Keratinocyte (primary cell): ENCODE measurements at places on chromosomes 4 and X.

GRCh38 chr4:37232315-37232714, 12.2 kb upstream of the NWD2 start:
- no peak for DNase-seq

DNA sequence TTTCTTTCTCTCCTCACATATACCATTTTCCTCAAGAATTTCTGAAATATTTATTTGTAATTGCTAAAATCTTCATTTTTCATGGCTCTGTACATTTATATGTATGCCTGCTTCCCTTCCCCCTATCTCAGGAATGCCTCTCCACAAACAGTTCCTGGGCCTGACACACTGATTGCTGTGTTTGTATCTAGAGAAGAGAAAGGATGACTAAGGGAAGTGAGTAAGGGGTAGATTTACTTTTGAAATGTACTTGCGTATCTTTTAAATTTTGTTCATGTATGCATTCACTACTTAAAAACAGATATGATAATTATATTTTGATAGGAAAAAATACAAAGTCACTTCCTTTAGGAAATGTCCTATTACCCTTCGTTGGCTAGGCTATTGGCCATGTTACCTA, 790.8 kb downstream of the PCDH18 start:
- no peak for DNase-seq

GRCh38 chr4:20109391-20109790, 142.3 kb upstream of the SLIT2 start:
- no peak for DNase-seq

DNA sequence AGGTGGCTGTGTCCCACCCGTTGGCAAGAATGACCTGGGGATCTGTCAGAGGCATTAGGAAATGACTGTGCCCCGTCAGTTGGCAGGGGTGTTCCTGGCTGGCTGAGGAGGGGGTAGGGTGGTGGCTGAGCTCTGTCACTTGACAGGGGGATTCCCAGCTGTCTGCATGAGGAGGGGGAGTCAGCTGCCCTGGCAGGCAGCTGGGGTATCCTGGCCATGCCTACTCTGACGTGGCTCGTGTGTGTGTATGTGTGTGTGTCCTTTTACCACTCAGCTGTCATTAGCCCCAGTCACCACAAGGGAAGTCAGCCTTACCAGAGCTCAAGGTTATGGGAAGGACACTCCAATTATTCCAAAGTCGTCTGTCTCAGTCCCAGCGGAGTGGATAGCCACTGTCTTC, 93.2 kb downstream of the EFNB1 start:
- no peak for DNase-seq

- DNase-seq, result no peak
Observed at GRCh38 chrX:4905576-4905975, 1192.1 kb upstream of the PRKX start.

DNA sequence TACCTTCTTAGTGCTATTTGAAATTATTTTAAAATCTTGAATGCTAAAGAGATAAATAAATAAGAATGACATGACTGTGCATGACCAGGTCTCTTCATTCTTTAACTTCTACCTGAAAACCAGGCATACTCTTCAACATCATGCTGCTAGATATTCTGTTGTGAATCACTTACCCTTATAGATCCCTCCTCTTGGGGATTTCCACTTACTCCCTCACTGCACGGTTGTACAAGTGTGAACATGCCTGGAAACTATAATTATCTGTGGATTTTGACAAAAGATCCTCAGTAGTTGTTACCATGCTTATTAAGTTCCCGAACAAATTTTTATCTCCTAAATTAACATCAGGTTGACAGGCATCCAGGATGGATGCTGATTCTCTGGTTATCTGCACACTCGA, 54.3 kb downstream of the ADGRL3 start:
- peak; percentile 23 for DNase-seq

GRCh38 chr4:106497271-106497670, 128.7 kb upstream of the GIMD1 start:
- no peak for DNase-seq

- DNase-seq, result no peak
Observed at GRCh38 chr4:2691952-2692435, 64.1 kb downstream of the TNIP2 start.

GRCh38 chr4:19224820-19225219, 1026.9 kb upstream of the SLIT2 start:
- DNase-seq, result no peak

- no peak for DNase-seq
Observed at GRCh38 chr4:182881914-182882313, 35.3 kb downstream of the DCTD start.

DNA sequence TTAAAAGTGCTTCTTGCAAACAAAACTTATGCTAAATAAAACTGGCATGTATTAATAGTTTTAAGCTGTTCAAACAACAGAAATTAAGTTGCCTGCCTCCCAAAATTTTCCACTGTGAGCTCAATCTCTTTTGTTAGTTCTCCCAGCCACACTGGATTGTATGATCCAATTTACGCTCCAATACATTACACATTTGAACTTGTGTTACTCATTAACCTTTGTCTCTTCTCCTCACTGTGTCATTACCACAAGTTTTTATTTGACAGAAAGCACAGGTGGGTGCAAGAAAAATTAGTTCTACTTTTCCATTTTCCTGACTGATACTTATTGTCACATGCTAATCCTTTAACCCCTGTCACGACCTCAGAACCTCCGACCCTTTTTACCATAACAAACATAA, 55.5 kb downstream of the SHISA3 start:
- no peak for DNase-seq

DNA sequence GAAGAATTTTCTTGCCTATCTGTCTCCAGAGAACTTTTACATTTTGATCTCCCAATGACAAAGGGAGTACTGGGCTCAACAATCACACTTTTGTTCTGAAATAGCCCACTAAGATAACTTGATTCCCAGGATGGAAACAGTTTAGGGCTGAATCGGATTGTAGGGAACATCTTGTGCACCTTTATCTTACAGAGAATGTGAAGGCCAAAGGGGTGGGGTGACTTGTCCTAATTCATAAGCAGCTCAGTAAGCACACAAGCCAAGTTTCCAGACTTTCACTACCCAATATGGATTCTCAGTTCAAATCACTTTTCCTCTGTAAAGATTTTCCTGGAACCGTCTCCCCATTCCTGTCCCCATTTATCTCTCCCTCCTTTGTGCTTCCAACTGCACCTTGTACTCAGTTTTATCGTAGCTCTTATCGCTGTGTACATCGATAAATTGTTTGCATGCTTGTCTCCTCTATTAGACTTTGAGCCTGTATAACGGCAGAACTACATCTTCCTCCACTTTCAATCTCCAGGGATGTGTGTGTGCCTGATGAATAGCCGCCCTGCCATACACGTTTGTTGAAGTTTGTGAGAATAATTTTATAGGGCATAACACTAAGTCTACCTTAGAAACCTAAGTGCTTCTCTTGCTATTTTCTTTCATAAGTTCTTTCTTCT, 77.4 kb downstream of the MBNL3 start:
- no peak for DNase-seq

DNA sequence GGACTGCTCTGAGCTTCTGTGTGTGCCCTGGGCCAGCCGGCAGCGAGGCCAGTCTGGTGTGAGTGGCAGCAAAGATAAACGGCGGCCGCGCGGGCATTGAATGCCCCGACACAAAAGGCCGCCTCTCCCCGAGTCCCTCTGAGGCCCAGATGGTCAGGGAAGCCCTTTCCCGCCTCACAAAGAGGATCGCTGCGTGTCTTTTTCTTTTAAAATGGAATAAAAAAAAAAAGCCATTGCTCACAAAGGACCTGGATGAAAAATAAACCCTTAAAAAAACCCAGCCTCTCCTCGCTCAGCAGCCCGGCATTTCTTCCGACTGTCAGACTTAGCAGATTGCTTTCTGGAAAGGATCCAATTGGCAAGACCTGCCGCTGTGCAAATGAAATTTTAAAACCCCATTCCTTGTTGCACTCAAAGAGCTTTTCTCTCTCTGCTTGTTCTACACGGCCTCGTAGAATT, 578.7 kb downstream of the BCOR start:
- DNase-seq, result no peak

GRCh38 chrX:80223982-80224579, 196.2 kb upstream of the TENT5D start:
- DNase-seq, result no peak
